GM04503 (cell line): ENCODE measurements at places on chromosomes 12 and 14.

DNA sequence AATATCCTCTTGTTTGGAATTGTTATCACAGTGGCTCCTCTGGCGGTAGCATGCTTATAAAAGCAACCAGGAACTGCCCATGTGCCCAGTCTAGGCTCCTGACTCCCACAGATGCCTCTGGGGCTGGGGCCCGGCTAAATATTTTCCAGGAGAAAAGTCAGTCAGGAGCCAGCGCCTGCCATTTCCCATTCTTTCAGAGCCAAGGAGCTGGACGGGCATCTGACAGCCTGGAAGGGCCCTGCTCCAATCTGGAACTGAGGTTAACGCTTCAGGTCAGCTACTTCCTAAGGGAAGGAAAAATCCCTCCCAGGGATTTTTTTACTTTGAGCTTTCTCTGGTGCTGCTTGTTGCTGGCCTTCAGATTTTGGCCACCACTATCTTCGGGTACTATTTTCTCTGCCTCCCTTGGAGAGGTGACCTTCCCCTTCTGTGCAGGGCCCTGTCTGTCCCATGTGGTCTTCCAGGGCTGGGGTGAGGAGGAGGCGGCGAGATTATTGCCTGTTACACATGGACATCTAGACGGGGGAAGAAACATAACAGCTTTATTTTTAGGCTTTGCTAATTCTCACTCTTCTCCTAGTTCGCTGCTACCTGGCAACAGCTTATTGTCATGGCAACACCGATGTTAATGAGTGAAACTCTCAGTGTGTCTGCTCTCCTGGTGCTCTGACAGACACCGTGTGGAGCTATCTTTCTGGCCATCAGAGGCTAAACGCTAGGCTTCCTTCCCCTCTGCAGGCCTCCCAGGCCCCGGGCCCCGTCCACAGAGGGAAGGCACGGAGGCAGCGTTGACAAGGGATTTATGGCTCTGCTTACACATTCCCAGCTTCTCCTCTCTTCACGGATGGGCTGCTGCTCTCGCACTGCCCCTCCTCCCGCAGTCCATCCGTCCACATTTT, 160.4 kb downstream of the CACNA1C start:
- DNase-seq = no peak

DNA sequence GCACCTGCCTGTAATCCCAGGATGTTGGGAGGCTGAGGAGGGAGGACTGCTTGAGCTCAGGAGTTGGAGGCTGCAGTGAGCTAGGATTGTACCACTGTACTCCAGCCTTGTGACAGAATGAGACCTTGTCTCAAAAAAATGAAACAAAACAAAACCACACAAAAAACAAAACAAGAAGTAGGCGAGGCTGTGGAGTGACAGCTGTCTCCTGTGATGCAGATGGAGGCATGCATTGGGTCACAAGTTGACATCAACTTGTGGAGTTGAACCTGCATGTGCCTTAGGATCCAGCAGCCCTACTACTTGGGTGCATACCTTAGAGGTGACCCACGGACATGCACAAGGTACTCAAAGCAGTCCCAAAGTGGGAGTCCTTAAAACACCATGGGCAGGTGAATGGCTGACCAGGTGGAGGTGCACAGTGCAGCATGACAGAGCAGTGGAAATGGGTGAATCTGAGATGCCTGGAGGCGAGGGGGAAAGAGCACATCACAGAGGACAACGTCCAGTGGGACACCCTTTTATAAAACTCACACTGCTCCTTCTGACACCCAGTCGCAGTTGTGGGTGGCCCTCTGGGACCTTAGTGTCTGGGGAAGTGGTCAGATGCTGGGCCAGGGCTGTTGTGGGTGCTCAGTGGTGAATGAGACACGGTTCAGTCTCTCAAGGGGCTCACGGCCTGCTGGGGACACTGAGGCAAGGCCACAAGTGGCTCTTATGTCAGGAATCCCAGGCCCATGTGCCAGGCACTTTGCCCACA, 12.7 kb downstream of the PLBD2 start:
- DNase-seq = no peak

DNA sequence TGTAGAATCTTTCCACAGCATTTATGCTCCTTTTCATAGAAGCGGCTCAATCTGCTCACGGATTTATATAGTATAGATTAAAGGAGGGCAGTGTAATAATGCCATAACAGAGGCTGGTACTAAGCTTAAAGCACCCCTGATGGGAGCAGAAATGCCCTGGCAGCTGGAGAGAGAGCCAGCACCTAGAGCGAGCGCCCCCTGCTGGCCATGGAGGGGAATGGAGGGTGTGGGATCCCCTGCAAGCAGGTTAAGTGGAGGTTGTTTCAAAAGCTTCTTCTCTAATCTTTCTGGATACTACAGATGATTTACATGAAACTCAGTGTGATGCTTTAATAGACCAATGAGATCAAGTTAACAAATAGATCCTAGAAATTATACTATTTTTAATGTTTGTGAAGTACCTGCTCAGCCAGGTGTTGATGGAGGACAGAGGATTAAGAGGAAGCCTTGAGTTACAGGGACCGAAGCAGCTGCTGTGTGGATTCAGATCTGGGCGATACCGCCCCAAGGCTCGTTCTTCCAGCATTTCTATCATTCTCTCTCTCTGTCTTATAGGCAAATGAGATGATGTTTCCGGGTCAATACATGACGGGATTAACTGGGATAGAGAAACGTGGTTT, 1519.3 kb upstream of the TMEM132C start:
- DNase-seq = no peak

DNA sequence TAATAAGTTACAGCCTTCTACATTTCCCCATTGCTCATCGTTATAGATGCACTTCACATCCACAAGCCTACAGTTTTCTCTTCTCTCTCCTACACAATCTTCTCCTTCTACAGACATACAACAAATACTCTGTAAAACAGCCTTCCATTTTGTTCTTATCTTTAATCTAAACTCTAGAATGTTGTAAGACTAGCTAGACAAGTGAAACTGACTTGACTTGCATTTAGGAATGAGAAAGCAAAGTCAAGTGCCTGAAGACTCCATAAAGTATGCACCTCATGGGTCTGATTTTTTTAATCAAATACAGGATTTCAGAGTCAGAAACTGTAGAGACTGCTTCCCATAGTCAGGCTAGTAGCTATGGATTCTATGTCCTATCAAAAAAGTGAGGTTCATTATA, 190.3 kb downstream of the KLHL28 start:
- DNase-seq = no peak

- DNase-seq = no peak
Observed at GRCh38 chr14:102323102-102323501, 3.6 kb downstream of the ZNF839 start.

DNA sequence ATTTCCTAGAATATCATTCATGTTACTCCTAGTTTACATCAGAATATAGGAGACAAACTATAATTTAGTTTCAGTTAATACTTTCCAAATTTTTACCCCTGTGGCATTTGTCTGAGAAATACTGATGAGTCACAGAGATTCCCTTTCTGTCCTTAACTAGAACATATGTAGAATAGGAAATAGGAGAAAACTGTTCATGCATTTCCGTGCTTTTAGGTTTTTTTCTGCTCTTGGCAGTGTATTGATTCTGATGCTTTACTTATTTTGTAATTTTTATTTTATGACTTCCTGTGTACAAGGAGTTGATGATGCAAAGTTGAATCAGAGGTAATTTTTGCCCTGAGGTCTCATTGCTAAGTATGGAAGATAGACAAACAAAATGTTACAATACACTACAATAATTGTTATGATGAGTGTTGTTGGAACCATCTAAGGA, 23.0 kb downstream of the MNAT1 start:
- DNase-seq = peak; percentile 60

DNA sequence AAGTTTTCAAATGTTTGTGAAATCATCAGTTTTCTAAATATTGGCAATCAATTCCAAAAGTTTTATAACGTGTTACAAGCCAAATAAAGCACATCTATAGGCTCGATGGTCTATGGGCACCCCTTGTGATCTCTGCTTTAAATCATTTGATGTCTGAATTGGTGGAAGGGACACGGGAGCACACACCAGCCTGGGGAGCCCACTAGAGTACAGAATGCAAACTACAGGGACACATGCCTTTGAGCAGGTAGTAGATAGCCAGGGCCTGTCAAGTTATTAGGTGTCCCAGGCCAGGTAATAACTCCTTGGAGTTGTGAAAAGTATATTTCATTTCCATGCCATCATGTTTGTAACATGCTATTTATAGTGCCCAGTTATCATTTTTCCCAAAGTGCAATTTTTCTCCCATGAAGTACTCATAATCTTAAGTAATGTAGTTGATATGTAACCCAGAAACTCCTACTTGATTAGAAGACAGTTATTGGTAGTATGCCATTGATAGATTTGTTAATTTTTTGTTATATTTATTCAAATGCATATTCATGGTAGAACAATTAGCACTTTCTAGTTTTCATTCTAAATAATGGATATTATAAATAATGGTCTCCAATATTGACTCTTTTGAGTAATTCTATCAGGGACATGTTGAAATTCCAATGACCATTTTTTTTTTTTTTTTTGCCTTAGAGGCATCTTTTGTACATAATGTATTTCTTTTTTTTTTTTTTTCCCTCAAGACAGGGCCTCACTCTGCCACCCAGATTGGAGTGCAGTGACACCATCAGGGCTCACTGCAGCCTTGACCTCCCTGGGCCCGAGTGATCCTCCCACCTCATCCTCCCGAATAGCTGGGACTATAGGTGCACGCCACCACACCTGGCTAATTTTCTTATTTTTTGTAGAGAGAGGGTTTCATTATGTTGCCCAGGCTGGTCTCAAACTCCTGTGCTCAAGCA, 96.9 kb upstream of the FGD4 start:
- no peak for DNase-seq

DNA sequence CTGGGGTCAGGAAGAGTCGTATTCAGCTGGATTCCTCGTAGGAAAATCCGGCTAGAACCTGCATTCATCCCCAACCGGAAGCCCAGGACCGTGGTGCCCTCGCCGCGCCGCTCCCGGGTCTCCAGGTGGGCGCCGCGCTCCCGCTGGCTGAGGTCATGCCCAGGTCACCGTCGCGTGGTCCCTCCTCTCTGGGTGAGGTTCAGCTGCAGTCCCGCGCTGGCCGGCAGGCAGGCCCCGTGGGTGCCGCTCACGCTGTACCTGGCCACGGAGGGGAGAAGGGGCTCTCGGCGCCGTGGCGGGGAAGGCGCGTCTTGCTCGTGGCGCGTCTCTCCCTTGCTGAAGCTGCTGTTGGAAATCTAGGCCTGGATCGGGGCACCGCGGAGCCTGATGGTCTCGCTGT, 44.5 kb downstream of the LRTM2 start:
- DNase-seq = no peak

- DNase-seq = no peak
Observed at GRCh38 chr14:98622208-98623051, 649.6 kb downstream of the BCL11B start.

GRCh38 chr12:12527820-12528296, 34.8 kb downstream of the DUSP16 start:
- DNase-seq = no peak

GRCh38 chr12:79415746-79416435, 274.9 kb downstream of the PAWR start:
- no peak for DNase-seq

GRCh38 chr12:21940549-21941505, at the start of gene ABCC9:
TSS of gene ABCC9 (minus strand) at chr12:21941426. CDS start at chr12:21936674, 4,752 bp downstream.
- DNase-seq = no peak

DNA sequence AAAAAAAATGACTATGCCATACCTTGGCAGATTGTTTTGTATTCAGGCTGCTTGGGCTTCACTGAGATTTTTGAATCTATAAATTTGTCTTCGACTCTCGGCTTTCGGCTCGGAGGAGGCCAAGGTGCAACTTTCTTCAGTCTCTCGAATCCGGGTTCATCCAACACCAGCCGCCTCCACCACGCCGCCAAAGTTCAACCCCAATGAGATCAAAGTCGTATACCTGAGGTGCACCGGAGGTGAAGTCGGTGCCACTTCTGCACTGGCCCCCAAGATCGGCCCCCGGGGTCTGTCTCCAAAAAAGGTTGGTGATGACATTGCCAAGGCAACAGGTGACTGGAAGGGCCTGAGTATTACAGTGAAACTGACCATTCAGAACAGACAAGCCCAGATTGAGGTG, 12.4 kb upstream of the SPPL3 start:
- no peak for DNase-seq

GRCh38 chr12:57183939-57184725, 32.5 kb upstream of the NXPH4 start:
- no peak for DNase-seq

DNA sequence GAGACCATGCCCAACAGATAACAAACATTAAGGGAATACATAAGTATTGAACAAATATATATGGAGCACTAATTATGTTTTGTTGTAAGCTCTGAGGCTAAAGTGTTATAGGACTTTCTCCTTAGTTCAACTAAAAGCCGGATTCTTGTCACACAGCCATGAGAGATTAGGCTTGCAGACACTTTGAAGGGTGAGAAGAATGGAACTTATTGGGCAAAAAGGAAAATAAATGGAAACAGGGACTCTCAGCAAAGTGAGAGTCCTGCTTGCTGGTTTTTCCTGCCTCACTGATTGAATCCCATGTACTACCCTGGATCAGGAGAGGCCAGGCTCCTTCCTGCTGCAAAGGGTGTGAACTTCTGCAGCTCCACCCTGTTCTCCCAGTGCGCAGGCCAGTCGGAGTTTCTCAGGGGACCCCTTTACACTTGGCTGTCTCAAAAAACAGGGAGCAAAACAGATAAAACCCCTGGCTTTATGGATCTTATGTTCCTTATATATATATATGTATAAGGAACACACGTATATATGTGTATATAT, 77.1 kb upstream of the FUT8 start:
- no peak for DNase-seq

DNA sequence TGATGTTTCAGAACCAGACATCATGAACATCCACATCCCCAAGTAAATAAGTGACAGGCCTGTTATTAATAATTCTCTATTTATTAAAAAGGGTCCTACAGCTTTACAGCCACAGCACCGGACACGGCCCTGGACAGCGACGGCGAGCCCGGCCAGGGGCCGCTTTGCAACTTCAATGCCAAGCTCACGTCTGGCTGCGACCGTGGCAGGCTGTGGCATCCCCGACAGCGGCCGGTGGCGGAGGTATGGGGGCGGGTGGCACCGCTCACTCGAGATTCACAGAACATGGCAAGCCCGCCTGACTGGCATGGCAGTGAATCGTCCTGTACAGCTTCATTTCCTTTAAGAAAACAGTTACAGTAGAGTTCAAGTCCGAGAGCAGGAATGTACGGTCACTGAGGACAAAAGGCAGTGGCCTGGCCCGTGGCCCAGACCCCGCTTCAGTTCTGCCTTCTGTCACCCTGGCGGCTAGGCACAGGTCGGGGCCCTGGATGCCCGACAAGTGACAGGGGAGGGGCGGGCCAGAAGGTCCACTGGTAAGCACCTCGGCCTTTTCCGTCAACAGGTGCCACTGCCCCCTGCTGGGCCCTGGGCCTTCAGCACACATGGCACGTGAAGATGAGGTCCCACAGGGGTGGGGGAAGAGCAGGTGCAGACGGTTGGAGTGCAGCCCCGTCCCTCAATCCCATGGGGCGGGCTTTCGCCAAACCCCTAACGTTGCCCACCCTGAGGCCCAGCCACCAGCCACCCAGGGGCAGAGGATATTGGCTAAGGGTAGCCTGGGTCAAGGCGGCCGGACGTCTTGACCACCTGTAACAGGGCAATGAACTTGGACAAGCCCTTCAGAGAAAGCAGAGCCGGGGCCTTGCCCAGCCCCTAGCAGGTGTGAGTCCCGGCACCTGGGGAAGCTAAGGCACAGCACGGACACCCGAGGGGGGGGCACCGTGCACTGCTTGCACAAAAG, 30.3 kb downstream of the HIP1R start:
- no peak for DNase-seq

- DNase-seq = no peak
Observed at GRCh38 chr12:109377139-109377685, 29.5 kb downstream of the MYO1H start.
